ENCODE measurements at places on chromosomes 1 and 21. TPM values are rescaled to one million over a fixed set of nuclear protein-coding genes. Genes with fewer than 3 reads are reported as not detected.

REN gene
- total RNA-seq, result not detected

GBP2 gene
- 169 TPM for total RNA-seq

- DNase-seq, result no peak
These were observed 351.6 kb upstream of the NCAM2 start for GRCh38 chr21:20646431-20647165.

CFHR5 gene
- not detected for total RNA-seq

GRCh38 chr1:207805841-207806421 is 54.1 kb downstream of the CD46 start:
- DNase-seq, result peak; percentile 94

DNASE2B gene
- total RNA-seq, result not detected

DNA sequence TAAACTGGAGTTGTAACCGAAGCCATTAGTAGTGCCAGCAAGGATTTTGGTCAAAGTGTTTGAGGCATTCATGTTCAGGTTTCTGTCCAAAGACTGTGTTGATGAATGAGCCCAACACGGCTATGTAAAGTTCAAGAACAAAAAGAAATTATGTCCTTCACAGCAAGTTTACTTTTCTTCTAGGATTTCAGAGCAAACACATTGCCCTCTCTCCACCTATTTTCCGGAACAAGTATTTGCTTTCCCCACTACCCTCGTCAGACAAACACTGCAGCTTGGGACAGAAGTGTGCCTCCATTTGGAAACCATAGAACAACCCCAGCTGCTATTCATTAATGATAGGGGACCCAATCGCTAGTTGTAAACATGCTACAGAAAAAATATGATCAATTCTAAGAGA is 151.4 kb upstream of the C1orf105 start:
- DNase-seq, result no peak

SMCP gene
- total RNA-seq, result not detected

CD84 gene
- 3.7 TPM for total RNA-seq

DNA sequence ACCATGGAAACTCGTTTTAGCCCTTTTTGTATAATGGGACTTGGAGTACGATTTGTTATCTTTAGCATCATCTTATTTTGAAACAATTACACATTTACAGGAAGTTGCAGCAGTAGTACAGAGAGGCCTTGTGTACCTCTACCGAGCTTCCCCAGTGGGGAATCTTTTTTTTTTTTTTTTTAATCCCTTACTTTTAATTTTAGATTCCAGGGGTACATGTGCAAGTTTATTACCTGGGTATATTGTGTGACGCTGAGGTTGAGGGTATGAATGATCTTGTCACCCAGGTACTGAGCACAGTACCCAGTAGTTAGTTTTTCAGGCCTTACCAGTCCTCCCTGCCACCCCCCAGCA is 45.9 kb downstream of the HHAT start:
- peak; percentile 29 for DNase-seq

DNA sequence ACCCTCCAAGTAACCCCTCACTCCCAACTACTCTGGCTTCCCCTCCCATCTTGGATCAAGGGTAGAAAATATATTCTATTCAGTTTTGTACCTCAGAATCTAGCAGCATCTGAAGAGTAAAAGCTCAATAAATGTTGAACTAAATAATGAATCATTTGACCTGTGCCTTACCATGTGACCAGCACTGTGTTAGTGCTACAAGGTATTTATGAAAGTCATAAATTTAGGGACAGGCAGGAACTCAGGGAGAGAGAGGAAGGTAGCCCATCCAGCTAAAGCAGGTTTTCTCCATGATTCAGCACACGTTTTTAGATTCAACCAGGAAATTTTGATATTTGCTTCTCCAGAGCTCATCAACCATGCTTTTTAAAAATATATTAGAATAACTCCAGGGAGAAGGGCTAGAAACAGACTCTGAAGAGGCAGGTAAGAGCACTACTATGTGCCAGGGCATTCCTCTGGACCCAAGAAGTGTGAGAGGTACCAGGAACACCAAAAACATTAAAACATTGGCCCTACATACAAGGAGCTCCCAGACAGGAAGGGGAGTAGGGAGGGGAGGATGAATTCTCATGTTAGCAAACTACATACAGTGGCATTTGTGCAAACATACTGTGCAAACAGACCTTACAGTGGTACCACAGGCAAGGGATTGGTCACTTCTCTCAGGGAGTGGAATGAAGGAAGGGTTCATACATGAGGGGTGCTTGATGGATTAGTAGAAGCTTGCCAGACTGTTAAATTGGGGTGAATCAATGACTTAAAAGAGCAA is 64.3 kb downstream of the FYB2 start:
- DNase-seq, result no peak

DIRAS3 gene
- 1.5 TPM for total RNA-seq

GRCh38 chr1:227914801-227915563 is 32.8 kb downstream of the WNT9A start:
- DNase-seq, result no peak

- DNase-seq, result no peak
These were observed 125.2 kb upstream of the DPYD start for GRCh38 chr1:98045767-98046641.

DNA sequence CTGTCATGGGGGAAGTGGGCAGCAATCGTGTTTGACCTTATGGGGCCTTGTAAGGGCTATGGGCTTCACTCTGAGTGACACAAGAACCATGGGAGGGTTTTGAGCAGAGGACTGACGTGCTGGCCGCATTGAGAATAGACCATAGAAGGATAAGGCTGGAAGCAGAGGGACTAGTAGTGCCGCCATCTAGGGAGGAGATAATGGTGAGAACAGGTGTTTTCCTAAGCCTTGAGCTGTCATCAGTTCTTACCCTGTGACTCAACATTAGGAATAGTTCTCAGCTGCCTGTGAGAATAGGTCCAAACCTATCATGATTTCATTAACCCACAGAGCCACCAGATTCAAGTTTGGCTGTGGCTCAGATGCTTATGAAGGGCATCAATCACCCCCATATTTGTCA is 228.5 kb downstream of the CACNA1E start:
- DNase-seq, result no peak

DNA sequence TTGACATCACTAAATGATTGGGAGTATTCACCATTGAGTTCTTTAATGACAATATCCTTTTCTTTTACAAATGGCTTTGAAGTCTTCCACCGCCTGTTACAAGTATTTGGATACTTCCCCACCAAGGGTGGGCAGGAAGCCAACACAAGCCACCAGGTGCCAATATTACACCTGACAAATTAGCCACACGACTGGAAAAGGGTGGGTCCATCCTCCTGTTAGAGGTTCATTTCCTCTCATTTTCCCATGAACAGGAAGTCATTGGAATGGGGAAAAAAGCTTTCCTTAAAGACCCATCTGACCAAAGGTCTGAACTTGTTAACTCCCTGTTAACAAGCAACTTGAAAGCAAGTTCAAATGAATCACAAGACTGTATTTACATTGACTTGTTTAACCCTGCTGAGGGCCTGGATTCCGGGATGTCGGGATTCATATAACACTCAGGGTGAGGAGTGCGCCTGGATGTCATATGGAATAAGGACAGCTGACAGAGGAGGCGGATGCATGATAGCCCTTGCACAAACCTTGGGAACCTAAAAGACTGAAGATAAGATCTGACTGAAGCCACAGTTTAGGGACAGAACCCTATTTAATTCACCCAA is 40.5 kb upstream of the PROX1 start:
- DNase-seq, result no peak

AMY2B gene
- 43.2 TPM for total RNA-seq

DNA sequence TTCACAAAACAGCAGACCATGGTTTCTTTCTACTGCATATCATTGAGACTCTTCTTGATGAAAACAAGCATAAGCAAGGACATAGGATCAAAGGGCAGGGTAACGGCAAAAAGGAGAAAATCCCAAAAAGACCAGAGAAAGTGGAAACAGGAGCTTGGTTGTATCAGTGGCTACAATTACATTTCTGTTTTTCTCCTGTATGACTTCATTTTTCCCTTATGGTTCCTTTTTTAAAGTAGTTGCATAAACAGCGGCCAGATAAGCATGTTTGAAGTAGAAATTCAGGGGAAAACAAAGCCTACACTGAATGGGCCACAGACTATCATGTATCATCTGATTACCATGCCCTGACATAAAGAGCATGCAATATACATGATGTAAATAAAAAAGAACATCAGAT is 4.6 kb downstream of the EGLN1 start:
- DNase-seq, result no peak

DNA sequence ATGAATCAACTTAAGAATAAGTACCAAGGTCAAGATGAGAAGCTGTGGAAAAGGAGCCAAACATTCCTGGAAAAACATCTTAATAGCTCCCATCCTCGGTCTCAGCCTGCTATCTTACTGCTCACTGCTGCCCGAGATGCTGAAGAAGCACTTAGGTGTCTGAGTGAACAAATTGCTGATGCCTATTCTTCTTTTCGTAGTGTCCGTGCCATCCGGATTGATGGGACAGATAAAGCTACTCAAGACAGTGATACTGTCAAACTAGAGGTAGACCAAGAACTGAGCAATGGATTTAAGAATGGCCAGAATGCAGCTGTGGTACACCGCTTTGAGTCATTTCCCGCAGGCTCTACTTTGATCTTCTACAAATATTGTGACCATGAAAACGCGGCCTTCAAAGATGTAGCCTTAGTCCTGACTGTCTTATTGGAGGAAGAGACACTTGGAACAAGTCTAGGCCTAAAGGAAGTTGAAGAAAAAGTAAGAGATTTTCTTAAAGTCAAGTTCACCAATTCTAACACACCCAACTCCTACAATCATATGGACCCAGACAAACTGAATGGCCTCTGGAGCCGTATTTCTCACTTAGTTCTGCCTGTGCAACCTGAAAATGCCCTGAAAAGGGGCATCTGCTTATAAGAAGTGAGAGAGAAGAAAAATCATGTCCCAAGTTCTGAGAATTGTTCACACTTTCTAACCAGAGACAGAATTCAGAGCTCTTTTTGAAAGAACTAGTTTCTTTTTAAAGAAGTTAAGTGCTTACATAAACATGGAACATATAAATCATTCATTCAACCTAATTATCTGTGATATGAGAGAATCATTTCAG is 35.7 kb downstream of the TOR1AIP1 start:
- DNase-seq, result no peak

TEX38 gene
- total RNA-seq, result not detected

CYP4Z1 gene
- 2.8 TPM for total RNA-seq

- peak; percentile 93 for DNase-seq
These were observed 18.5 kb downstream of the WLS start for GRCh38 chr1:68213843-68214242.

GRCh38 chr21:33479679-33480480 is at the start of gene TMEM50B:
Gene TMEM50B (minus strand): TSS chr21:33479974. CDS start chr21:33468885, 11,089 bp downstream.
- peak; percentile 98 for DNase-seq

S1PR1 gene
- total RNA-seq, result 98.5 TPM

DNA sequence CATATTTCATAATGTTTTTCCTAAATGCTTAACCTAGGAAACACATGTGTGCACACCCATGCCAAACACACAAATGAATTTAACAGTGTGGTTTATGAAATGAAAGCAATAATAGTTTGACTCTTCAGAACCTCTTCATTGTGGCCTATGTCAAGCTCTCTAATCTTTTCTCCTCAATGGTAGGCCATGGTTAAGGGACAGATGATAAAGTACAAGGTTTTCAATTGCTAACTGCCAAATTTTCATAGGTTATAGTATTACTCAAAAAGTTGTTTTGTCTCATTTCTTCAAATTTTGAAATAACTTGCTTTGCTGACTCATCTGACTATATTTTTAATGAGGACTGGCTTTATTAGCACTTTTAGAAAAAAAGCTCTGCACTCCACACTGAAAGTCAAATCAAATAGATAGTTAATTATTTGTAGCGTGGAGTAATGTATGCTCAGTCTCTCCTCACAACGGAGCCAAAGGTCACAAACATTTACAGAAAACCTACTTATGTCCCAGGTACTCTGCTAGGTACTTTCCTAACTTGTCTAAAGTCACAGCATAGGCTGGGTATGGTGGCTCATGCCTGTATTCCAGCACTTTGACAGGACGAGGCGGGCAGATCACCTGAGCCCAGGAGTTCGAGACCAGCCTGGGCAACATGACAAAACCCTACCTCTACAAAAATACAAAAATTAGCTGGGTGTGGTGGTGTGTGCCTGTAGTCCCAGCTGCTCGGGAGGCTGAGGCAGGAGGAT is 3.0 kb upstream of the ADCY10 start:
- no peak for DNase-seq

IL6R gene
- 54.6 TPM for total RNA-seq

GRCh38 chr1:200033511-200034261 is 6.2 kb downstream of the NR5A2 start:
- no peak for DNase-seq

CELA2B gene
- not detected for total RNA-seq

- no peak for DNase-seq
These were observed 1829.2 kb downstream of the NCAM2 start for GRCh38 chr21:22827422-22827821.

GRCh38 chr21:39384674-39385298 is 35.9 kb upstream of the HMGN1 start:
- no peak for DNase-seq

GRCh38 chr1:72827278-72827677 is 544.9 kb upstream of the NEGR1 start:
- DNase-seq, result no peak

- no peak for DNase-seq
These were observed 368.5 kb upstream of the SNX7 start for GRCh38 chr1:98292994-98293393.

SETDB1 gene
- 28.6 TPM for total RNA-seq

PADI4 gene
- total RNA-seq, result not detected

GRCh38 chr1:116902027-116902426 is 7.7 kb upstream of the PTGFRN start:
- no peak for DNase-seq

TCHHL1 gene
- total RNA-seq, result not detected

ZNF281 gene
- 14.1 TPM for total RNA-seq

SCMH1 gene
- 76.5 TPM for total RNA-seq

DNA sequence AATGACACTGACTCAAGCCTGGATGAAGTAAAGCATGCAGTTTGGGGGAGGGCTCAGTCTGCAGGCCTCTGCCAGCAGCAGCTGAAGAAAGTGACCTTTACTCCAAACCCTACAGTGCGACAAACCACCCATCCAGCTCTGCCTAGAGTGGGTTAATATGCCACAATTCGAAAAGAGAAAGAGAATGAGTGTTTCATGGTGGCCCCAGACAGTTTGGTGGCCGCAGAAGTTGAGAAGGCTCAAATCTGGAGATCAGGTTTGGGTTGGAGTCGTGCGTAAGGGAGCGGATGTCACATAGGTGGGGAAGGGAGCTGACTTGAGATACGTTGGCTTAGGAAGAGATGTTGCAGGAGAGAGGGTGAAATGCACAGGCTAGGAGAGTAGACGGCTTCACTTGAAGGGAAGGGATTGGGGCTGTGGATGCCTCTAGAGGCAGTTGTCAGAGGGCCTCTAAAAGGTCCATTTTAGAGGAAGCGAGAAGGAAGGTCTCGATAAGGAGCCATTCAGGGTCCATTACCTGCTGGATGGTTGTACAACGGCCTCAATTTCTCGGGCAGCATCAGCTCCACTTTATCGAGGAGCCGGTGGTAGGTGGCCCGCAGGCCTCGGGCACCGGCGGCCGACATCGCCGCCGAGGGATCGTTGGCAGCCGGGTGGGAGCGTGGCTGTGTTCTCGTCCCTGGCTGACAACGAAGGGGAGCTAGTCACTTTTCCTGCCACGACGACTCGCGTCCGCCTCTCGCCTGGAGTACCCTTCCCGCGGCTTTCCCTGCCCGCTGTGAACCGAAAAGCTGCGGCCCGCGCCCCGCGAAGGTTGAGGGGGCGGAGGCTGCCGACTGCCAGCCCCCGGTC is 1.0 kb upstream of the DCAF6 start:
- DNase-seq, result no peak

GRCh38 chr1:9823693-9823942 is 147 bp downstream of the CLSTN1 start:
- DNase-seq, result no peak
